ENCODE measurements at places on chromosomes 2 and 18. TPM values are rescaled to one million over a fixed set of nuclear protein-coding genes. Genes with fewer than 3 reads are reported as not detected.

The FAM117B gene
- 10.0 TPM for total RNA-seq

The TRIM43 gene
- not detected for total RNA-seq

The DES gene
- 29.3 TPM for total RNA-seq

The STARD6 gene
- total RNA-seq = not detected

The MRPS5 gene
- 39.5 TPM for total RNA-seq

The RMDN2 gene
- 3.2 TPM for total RNA-seq

The C2orf78 gene
- total RNA-seq = not detected

The CHST9 gene
- total RNA-seq = 0.56 TPM

The RPRM gene
- not detected for total RNA-seq

The RGPD8 gene
- total RNA-seq = 3.5 TPM

The CXCR1 gene
- 0.72 TPM for total RNA-seq

The AP1S3 gene
- total RNA-seq = 20.8 TPM

The NT5C1B gene
- total RNA-seq = not detected

The POTEI gene
- not detected for total RNA-seq

The TUBA3E gene
- total RNA-seq = not detected

The ZSCAN30 gene
- total RNA-seq = 5.9 TPM
